Umbilical cord (tissue), 2 donors: ENCODE measurements at places on chromosomes 16 and 17.
A peak's percentile ranks its signal among the peaks of the same experiment; 100 is the strongest.

DNA sequence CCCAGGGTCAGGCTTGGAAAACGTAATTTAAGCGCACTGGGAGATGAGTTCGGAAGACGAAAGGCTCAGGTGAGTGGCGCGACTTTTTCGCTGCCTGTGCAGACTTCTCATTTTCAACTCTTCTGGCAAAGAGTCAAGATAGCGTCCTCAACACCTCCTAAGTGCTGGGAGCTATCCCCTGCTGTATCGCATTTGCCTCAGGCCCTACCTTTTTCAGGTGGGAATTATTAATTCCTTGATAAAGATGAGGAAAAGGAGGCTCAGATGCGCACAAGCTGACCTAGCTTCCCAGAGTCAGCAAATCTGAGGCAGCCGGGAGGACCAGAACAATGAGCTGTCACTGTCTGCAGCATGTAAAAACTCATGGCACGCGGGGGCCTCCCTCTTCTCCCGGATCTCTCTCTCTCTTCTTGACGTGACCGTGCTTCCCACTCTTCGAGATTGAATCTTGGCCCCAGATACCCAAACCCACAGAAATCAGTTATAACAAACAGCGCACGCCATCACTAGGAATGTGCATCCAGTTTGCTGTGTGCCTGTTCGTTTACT, 512 bp upstream of the ADAMTS18 start:
- no peak for DNase-seq

GRCh38 chr16:29745121-29745852, 503 bp downstream of the C16orf54 start:
- DNase-seq: no peak

DNA sequence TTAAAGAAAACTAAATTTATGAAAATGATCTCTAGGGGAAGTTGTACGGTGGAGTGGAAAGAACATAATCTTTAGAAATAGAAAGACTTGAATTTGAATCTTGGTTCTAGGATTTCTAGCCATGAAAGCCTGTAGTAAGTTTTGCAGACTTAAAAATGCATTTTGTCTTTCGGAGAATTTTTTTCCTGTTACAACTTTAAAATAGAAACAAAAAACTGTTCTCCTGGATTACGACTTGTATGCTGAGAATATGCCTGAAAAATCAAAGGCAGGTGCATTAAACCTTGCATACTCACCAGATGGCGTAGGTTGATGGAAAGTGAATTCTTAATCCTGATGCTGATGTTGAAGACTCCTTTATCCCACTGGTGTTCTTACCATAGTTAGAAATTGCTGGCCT, 7.5 kb upstream of the MPHOSPH6 start:
- DNase-seq: no peak

- DNase-seq: no peak
Observed at GRCh38 chr17:2397247-2398171, 3.4 kb downstream of the MNT start.

GRCh38 chr16:58843675-58844074, 109.6 kb upstream of the GOT2 start:
- DNase-seq: peak; percentile 59

DNA sequence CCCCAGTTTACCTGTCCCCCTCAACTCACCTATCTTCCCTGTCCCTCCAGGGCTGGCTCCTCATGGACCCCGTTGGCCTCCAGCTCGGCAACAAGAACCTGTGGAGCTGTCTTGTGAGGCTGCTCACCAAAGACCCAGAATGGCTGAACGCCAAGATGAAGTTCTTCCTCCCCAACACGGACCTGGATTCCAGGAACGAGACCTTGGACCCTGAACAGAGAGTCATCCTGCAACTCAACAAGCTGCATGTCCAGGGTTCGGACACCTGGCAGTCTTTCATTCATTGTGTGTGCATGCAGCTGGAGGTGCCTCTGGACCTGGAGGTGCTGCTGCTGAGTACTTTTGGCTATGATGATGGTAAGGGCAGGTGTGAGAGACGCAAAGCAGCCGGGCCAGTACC, 31.3 kb downstream of the NLRC5 start:
- DNase-seq: no peak

DNA sequence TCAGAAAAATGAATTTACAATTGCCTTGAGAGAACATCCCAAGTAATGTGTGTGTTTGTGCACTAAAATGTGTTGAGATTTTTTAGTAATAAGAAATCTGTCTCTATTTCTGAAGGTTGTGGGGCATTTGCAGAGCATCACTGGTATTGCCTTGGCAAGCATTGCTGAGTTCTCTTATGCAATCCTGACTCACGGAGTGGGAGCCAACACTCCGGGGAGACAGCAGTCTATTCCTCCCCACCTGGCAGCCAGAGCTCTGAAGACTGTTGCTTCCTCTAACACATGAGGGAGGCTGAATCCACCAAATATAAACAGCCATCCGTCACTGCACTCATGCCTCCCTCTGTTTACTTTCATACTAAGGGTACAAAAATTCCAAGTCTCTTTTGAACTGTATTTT, 10.6 kb downstream of the CNTD1 start:
- DNase-seq: no peak

DNA sequence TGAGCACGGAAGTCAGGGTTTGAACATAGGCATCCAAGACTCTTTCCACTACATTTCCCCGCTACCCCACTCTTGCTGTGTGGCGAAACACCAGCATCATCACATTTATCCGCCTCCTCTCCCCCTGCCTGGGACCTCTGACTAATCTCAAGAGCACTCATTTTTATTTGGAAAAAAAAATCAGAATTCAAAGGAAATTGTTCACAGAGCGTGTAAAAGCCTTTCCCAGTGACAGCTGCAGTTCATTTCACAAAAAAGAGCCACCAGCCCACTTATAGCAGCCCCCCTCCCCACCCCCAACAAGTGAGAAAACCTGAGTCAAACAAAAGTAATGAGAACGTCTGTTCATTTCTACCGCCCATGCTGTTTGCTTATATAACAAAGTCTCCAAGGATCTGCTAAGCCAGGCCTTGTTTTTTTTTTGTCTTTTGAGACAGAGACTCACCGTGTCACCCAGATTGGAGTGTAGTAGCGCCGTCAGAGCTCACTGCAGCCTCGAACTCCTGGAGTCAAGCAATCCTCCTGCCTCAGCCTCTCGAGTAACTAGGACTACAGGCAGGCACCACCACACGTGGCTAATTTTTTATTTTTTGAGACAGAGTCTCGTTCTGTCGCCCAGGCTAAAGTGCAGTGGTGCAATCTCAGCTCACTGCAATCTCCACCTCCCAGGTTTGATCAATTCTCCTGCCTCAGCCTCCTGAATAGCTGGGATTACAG, 48.3 kb upstream of the HAPSTR1 start:
- no peak for DNase-seq

GRCh38 chr17:81706757-81707624, 3.8 kb downstream of the MRPL12 start:
- no peak for DNase-seq

DNA sequence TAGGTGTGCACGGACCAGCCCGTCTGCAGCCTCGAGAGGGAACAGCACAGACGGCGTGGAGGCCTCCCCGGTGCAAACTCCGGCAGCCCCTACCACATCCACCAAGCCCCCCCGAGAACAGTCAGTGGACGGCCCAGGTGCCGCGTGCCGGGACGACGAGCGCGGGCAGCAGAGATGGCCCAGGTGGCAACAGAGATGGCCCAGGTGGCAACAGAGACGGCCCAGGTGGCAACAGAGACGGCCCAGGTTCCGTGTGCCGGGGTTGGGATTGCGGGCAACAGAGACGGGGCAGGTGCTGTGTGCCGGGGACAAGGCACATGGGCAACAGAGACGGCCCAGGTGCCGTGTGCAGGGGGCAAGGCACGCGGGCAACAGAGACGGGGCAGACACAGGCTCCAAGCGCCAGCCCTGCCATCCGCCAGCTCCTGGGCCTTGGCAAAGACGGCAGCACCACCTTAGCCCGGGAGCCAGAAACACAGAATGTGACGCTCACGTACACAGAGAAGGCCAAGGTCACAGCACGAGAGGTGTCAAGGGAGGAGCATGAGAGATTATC, 31.1 kb downstream of the RPH3AL start:
- no peak for DNase-seq

GRCh38 chr17:51046514-51047384, 73.9 kb downstream of the SPAG9 start:
- peak; percentile 82 for DNase-seq

- no peak for DNase-seq
Observed at GRCh38 chr17:49776551-49777300, 11.8 kb upstream of the KAT7 start.

- DNase-seq: no peak
Observed at GRCh38 chr17:49729069-49729468, 21.3 kb upstream of the SLC35B1 start.

DNA sequence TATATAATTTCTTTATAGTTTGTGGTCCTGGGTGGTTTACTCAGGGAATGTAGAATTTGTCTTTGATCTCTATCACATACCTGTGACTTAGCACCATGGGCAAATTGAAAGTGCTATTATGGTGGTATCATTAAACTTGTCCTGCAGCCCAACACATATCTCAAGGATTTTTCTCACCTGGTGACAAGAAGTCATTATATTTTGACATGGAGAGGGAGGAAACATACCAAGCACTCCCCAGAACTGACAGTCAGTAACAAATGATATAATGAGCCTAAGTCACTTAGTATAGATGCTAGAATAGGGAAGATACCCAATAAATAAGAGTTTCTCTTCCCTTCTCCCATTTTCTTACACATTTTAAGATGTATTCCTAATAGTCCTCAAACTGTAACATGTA, 805.5 kb upstream of the KIF2B start:
- no peak for DNase-seq

- no peak for DNase-seq
Observed at GRCh38 chr17:71413935-71414334, 706.9 kb upstream of the SOX9 start.

DNA sequence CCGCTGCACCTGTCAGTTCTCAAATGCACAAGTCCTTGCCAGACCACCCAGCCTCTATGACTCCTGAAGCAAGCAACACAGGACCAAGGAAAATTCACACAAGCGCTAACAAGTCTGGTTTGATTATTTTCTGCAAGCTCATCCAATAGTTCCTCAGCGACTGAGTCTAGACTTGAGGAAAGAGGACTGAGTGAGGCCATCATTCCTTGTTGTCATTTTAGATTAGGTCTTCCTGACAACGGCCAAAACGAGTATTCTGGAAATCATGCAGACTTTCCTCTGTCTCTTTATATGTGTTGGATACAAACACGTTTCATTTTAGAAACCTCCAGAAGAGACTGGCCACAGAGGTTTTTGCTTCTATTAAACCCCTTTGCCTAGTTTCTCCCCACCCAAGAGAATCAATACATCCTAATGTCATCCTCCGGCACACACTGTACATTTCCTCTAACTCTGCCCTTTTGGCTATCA, 561 bp downstream of the CCDC47 start:
- DNase-seq: peak; percentile 44

GRCh38 chr16:57126411-57126810, 34.0 kb downstream of the CPNE2 start:
- no peak for DNase-seq

- no peak for DNase-seq
Observed at GRCh38 chr17:7468290-7468689, 11.1 kb downstream of the ZBTB4 start.

- peak; percentile 92 for DNase-seq
Observed at GRCh38 chr16:88772871-88773811, 11.9 kb downstream of the PIEZO1 start.

DNA sequence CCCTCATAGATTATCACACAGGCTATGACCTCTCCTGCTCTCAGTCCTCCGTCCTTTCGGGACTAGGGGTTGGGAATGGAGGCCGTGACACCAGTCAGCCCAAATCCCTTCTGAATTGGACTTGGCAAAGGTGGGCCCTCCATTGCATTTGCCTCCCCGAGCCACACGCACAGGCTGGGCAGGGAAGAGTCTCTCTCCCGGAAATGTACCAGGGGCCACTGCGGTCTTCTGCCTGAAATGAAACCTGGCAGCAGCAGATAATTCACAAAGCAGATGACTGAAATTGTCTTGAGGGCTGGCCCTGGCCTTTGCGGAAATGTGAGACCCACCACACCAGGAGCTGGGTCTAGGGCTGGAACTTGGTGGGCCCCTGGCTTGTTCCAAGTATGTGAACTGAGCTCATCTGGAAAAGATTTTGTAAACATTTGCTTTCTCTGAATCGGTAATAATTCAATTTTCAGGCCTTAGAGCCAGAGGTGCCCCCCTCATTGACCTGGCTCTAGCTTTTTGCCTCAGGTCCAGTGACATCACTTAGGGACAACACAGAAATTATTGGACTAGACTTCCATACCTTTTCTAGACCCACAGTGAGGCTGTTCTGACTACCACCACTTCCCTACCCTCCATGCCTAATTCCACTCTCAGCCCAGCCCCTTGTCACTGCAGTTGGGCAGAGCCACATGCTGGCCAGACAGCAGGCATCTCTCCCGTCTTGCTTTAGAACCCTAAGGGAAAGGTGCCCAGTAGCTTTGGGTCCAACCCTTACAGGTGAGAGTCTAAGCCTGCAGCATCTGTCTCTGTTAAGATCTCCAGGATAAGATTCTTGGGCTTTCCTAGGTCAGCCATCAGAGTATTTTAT, 75.2 kb downstream of the CCDC182 start:
- no peak for DNase-seq

DNA sequence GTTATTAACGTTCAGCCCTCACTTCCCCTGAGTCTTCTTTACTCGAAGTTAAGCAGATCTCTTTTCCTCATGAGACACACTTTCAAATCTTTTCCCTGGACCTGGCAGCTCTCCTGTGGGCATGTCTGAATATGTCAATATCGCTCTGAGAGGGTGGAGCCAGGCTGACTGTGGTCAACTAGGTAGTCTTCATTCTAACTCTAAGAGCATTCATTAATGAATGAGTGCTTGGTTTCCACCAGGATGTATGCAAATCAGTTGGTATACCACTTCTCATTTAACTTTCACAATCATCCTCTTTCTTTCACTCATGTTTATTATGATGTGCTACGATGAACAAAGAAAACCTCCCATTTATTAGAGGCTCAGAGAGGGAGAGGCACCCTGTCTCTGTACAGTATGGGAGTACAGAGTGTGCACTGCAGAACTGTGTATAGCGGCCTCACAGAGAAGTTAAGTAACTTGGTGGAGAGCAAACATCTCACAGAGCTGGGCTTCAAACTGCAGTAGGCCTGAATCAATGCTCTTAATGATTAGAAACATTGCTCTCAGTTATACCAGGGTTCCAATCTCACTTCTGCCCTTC, 39.9 kb downstream of the OTOA start:
- DNase-seq: no peak

- DNase-seq: no peak
Observed at GRCh38 chr17:13046361-13046760, 28.5 kb upstream of the ELAC2 start.

DNA sequence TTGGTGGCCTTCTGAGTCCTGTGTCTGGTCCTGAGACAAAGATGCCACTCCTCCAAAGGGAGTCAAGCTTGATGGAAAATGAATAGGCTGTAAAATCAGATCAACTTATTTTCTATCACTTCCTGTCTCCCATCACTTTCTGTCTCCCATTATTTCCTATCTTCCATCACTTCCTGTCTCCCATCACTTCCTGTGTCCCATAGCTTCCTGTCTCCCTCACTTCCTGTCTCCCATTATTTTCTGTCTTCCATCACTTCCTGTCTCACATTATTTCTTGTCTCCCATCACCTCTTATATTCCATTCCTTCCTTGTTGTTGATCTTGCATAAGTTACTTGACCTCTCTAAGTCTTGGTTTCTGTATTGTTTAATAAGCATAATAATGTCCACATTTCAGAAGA, 418.5 kb upstream of the EEF2KMT start:
- no peak for DNase-seq

GRCh38 chr17:1197379-1197778, 17.6 kb upstream of the ABR start:
- peak; percentile 74 for DNase-seq

- no peak for DNase-seq
Observed at GRCh38 chr17:43905400-43905984, 1.8 kb downstream of the MPP2 start.
